ENCODE measurements at places on chromosomes 5 and 9.

- DNase-seq: no peak
These were observed 31.4 kb downstream of the GRIN3A start for GRCh38 chr9:101706997-101707396.

DNA sequence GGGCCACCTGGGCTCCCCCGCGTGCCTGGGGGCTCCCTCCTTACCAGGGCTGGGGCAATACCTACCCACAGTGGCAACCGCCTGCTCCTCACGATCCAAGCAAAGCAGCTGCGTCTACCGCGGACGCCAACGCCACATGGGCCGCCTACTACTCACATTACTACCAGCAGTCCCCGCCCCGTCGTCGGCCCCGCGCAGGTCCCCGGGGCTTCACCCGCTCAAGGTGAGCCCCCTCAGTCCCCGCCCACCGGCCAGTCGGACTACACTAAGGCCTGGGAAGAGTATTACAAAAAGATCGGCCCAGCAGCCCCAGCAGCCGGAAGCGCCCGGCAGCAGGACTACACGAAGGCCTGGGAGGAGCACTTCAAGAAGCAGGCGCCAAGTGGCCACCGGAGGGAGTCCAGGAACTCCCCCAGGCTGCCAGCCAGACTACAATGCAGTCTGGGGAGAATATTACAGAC, 106.0 kb upstream of the MTAP start:
- DNase-seq: peak; percentile 20

GRCh38 chr5:71652349-71652748, 65.2 kb downstream of the MCCC2 start:
- no peak for DNase-seq

- peak; percentile 48 for DNase-seq
These were observed at the start of gene ADAM19 for GRCh38 chr5:157575381-157576020. ADAM19 (minus strand) TSS chr5:157575775; CDS start chr5:157575696, 79 bp downstream.

GRCh38 chr9:131656356-131657036, 83.4 kb downstream of the RAPGEF1 start:
- DNase-seq: no peak
